HS-27A (cell line): ENCODE measurements at places on chromosomes 7 and 10.

- DNase-seq, result no peak
Measured at GRCh38 chr10:51905032-51905431, 205.6 kb upstream of the CSTF2T start.

DNA sequence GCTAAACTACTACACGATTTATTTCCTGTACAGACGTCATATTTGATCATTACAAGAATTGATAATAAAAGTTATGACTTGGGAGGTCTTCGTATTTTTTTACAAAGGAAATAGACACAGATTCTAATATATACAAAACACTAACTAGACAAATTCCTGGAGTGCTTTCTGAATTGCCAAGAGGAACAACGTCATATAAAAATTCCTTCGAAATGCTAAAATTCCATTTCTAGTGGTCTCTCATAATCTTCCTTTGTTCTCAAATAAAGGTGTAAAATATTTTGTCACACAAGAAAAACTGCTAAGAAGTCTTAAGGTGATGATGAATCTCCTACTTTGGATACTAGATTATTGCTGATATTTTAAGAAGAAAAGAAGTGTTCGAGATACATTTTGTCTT lies 85.4 kb downstream of the CDK6 start:
- DNase-seq, result no peak

DNA sequence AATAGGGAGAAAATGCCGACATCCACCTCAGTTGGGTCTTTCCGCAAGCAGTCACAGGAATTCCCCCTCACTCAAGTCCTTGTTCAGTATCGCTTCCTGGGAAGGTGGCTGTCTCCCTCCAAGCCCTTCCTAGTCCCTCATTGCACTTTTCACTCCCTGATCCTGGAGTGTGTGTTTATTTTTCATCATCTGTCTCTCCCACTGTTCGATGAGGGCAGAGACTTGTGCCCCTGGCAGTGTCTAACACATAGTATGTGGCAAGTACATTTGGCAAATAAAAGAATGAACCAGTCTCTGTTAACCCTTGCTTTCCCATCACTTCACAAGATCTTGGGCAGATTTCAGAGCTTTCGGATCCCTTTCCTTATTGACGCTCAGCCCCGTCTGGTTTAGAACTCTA lies 24.0 kb upstream of the CACUL1 start:
- no peak for DNase-seq

- DNase-seq, result no peak
Measured at GRCh38 chr10:85655411-85655810, 711.2 kb downstream of the GRID1 start.

- DNase-seq, result no peak
Measured at GRCh38 chr7:142603870-142604448, 145.3 kb upstream of the PRSS1 start.

- DNase-seq, result no peak
Measured at GRCh38 chr7:55962014-55962413, 2.4 kb upstream of the NIPSNAP2 start.

GRCh38 chr7:1562116-1562515 lies 6.1 kb upstream of the TMEM184A start:
- DNase-seq, result no peak

DNA sequence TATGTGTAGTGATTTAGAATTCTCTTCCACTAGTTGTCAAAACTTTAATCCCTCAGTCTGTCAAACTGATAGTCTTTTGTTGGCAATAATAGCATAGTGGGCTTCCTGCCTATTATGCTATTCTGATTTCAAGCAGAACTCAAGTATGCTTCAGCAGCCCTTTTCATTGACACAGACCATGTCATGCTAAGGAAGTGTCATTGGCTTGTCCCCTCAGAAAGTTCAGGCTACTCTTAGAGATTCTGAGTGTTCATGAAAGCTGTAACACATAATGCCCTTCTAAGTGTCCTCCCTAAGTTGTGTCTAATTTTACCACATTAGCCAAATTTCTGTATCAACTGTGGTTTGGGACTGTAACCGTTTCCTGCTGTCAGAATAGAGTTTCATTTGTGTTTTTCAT lies 198.7 kb downstream of the THSD7A start:
- DNase-seq, result no peak

- peak; percentile 43 for DNase-seq
Measured at GRCh38 chr10:74924251-74924963, 98.0 kb downstream of the KAT6B start.

GRCh38 chr10:31749981-31750840 lies 178.4 kb downstream of the ARHGAP12 start:
- DNase-seq, result no peak

DNA sequence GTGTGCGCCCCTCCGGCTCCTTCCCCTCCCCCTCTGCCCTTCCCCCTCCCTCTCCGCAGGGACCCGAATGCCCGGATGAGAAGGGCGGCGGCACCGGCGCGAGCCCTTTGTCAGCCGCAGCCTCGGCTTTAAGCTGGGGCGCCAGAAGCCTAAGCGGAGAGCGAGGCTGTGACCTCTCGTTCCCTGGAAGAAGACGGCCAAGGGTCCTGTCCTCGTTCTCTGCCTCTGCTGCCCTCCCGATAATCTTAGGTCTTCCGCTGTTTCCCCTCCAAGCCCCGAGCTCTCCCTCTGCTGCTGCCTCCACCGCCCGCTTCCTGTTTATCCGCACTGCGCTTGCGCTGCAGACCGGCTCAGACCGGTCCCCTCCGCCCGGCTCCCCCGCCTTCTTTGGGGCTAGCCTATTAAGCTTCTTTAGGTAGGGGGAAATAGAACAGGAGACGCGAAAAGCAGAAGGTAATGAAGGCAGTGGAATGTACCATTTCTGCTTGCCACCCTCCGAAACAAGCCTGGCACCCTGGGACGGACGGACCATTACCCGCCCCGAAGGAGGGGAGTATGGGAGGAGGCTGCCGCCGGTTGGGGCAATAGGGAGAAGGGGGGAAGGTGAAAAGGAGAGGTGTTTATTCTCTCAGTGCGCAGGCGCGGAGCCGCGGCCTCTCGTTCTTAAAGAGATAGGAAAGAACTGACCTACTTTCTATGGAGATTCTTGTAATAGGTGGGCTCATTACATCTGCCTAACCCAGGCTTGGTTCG lies at the start of gene OGA:
TSS of gene OGA (minus strand) at position 326 of the 753 bp plus-strand sequence. CDS start 422 bp downstream, outside the sequence.
- peak; percentile 91 for DNase-seq

DNA sequence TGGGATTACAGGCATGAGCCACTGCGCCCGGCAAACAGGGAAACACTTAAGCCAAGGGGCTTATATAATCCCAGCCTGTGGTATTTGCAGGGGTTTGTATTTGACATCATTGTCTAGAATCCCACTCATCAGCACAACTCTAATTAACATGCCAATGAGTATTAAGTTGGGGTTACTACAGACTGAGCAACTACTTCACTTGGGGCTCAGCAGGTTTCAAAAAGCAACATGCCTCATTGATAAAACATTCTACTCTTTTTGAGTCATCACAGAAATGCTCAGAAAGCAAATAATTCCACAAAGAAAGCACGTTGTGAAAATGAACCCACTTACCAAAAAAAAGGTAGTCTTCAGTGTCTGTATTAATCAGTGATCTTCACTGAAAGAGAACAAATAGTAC lies 236.9 kb upstream of the CELF2 start:
- no peak for DNase-seq

GRCh38 chr7:77209479-77210139 lies 10.0 kb upstream of the FGL2 start:
- no peak for DNase-seq

DNA sequence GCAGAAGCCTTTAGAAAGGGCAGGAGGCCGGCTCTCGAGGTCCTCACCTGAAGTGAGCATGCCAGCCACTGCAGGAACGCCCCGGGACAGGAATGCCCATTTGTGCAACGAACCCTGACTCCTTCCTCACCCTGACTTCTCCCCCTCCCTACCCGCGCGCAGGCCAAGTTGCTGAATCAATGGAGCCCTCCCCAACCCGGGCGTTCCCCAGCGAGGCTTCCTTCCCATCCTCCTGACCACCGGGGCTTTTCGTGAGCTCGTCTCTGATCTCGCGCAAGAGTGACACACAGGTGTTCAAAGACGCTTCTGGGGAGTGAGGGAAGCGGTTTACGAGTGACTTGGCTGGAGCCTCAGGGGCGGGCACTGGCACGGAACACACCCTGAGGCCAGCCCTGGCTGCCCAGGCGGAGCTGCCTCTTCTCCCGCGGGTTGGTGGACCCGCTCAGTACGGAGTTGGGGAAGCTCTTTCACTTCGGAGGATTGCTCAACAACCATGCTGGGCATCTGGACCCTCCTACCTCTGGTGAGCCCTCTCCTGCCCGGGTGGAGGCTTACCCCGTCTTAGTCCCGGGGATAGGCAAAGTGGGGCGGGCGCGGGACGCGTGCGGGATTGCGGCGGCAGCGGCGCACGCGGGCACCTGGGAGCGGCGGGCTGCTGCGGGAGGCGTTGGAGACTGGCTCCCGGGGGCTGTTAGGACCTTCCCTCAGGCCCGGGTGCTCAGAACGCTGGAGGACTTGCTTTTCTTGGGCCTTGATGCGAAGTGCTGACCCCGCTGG lies at the start of gene FAS:
TSS of gene FAS (plus strand) at position 415 of the 777 bp plus-strand sequence. CDS start at position 494, 79 bp downstream.
- no peak for DNase-seq

DNA sequence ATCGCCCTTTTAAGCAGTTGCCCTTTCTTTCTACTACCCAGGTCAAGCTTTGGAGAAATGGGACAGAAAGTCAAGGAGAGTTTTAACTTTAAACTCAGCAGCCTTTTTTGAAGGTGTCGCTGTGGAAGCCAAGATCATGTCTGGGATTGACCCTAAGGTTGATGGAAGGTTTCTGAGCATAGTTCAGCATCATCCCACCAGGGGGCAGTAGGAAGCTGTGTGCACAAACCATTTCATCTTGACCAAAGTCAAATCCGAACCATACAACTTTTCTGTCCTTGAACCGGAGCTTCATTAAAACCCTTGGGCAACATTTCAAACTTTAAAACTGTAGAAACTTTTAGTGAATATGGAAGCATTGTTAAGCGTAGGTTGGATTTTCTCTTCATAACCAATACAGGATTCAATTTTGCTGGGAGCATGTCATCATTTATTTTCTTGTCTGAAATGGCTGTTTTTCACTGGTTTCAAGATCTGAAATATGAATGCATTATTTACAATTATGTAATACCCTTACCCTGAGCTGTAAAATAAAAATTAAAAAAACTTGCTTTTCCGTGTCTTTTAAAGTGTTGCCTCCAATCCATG lies 214.4 kb upstream of the KIAA1217 start:
- DNase-seq, result peak; percentile 11

GRCh38 chr10:119675483-119676170 lies 24.4 kb downstream of the BAG3 start:
- DNase-seq, result no peak

GRCh38 chr10:92699518-92700381 lies 10.0 kb downstream of the HHEX start:
- DNase-seq, result no peak

DNA sequence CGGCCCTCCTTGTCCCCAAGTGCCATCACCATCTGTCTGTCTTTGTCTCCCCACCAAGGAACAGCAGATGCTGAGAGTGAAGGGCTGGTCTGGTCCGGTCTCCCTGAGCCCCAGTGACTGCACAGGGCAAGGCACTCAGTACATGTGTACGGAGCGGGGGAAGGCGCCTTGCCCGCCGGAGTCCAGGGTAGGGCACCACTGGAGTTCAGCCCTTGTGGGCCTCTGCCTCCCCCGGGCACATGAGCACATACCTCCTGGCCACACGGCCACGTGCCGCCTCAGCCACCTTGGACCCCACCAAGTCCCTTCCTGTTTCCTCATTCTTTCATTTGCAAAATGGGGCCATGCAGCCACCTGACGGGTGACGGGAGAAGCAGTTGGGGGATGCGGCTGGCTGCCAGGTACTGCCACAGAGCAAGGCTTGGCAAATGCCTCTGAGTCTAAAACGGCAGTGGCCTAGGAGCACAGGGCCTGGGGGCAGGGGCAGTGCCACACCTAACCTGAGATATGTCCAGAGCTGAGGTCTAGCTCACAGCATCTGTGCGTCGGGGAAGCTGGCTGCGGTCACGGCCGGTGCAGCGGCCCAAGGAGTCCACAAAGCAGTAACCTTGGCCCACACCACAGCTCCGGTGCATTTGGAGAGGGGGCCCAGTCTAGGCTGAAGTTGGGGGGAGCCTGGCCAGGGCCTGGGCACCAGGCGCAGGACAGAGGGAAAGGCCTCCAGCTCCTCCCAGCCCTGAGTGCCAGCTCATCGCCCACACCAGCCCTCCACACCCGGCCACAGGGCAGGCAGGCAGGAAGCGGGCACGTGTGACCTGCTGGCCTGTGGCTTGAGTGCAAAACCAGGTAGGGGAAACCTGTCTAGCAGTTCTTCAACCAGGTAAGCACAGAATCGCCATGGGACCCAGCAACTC lies 5.2 kb downstream of the ADAP1 start:
- DNase-seq, result no peak

GRCh38 chr7:9752033-9752432 lies 1221.6 kb upstream of the PHF14 start:
- DNase-seq, result no peak

DNA sequence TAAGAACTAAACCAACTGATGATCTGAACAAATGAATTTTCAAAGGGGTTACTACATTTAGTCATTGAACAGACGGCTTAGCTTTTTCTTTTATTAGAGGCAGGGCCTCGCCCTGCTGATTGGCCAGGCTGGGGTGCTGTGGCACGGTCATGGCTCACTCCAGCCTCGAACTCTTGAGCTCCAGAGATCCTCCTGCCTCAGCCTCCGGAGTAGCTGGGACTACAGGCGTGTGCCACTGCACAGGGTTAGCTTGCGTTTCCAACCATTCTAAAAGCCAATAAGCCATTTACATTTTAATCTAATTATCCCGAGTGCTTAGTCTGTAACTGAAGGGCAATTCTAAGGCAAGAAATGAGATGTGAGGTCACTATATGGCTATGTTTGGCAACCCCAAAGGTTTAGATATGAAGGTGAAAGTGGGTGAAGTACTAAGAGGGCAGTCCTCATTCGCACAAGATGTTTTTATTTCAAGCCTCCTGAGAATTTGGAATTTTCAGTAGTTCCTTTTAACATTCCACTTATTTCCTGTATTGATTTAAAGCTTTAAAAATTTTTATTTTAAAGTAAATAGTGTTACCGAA lies 1.6 kb upstream of the CDK13 start:
- no peak for DNase-seq

GRCh38 chr10:67629461-67629971 lies 66.5 kb downstream of the CTNNA3 start:
- no peak for DNase-seq
